ENCODE measurements at places on chromosomes 1 and 21.

DNA sequence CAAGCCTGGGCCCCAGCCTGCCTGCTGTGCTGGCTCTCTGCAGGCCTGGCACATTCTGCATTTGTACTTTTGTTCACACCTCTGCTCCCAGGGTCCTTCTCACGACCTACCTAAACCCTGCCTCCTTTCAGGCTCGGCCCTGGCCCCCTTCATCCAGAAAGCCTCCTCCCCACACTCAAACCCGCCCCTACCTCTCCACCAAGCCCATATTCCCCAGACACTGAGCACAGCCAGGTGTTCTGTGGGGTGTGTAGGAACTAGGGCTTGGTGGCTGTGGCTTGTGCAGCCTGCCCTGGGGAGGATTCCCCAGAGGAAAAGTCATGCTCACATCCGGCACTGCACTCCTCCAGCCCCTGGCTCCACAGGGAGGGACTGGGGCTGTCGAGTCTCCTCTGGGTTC, 8.2 kb upstream of the MIXL1 start:
- DNase-seq: no peak

- no peak for DNase-seq
Measured at GRCh38 chr1:99771513-99771918, 5.1 kb upstream of the FRRS1 start.

DNA sequence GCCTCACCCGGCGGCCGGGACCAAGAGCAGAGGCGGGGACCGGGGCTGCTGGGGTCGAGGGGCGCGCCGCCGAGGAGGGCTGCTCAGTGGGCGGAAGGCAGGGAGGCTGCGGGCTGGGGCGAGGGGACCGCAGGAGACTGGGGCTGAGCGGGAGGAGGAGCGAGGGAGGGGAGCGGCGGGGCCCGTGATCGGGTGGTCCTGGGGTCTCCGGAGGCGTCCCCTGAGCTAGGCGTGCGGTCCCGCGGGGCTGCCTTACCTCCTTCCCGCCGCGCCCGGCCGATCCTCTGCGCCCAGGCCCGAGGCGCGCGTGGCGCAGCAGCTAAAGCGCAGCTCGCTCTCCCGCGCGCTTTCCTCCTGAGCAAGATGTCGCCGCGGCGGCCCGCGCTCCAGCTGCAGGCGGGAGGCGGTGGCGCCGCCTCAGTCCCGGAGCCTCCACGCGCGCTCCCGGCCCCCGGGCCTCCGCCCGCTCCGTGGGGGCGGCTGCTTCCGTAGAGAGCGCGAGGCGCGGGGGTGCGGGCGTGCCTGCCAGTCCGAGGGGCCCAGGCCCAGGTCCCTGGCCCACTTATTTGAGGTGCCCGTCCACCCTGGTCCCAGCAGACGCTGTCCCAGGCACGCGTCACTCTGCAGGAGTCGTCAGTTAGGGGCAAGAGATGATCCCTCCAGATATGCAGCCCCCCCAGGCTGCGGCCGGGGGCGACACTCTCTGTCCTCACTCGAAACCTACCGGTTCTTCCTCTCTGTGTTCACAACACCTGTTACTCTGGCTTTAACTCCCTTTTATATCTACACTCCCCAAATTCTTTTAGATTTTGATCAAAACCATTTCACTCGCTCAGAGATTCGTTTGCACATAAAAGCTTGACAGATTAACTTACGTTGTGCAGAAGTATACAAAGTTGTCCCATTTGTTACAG, at the start of gene CCSAP:
Gene CCSAP (minus strand): TSS at position 392 of the 914 bp plus-strand sequence. CDS start 582 bp downstream, outside the sequence.
- DNase-seq: peak; percentile 22

DNA sequence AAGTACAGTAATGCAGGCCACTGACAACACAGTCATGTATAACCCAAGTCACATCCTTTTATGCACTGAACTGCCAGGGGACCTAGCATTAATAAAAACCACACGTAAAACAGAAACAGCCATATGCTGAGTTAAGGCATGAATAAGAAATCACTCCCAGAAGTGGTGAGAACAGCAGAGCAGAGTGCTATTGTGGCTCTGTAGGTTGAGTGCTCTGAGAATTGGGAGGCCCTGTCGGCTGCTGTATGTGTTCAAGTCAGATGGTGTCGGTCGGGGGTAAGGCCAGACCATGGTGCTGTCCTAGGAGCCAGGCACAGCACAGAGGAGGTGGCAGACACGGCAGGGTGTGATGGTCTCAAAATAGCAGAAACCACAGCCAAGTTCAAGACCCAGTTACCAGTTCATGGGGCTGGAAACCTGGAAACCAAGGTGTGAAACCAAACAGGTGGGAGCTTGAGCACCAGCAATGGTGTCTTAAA, 126.6 kb upstream of the COA6 start:
- no peak for DNase-seq

All from stimulated activated CD4-positive, alpha-beta T cell treated with anti-CD3 and anti-CD28 coated beads, TNF-alpha, amount 100 ng/mL, for 1 hour (primary cell).